ENCODE measurements at places on chromosomes 5 and 9. TPM values are rescaled to one million over a fixed set of nuclear protein-coding genes. Genes with fewer than 3 reads are reported as not detected.

RANBP3L gene
- total RNA-seq, result 10.7 TPM

HACD4 gene
- total RNA-seq, result 8.4 TPM

WDR31 gene
- 5.4 TPM for total RNA-seq

DNA sequence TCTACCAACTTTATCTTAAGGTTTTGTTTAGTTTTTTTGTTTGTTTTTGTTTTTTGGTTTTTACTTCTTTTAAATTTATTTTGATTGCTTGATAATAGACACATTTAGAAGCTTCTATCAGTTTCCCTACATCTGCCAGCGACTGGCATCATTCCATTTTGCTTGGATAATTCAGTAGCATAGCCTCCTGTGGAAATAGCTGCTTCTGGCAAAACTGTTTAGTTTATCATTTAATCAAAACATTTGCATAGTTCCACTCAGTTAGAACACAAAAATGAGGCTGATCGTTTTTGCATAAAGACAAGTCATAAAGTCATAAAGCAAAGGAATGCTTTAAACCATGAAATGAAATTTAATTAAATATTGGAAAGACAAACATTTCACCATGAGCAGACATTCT, 133.7 kb upstream of the NFIL3 start:
- H3K27ac ChIP-seq, result no peak overlapping the region
- H3K36me3 ChIP-seq, result no peaks in the 10 kb centered on the region
- no peaks in the 10 kb centered on the region for H3K27me3 ChIP-seq

GRCh38 chr9:137127301-137128157, 11.4 kb upstream of the GRIN1 start:
- H3K36me3 ChIP-seq, result no peaks in the 10 kb centered on the region
- peak overlapping the region; percentile 3 for H3K27ac ChIP-seq
- H3K27me3 ChIP-seq, result no peaks in the 10 kb centered on the region
- no peak for DNase-seq
- H3K4me1 ChIP-seq, result peaks cover 33% of the 10 kb centered on the region
